Stimulated activated CD8-positive, alpha-beta memory T cell treated with anti-CD3 and anti-CD28 coated beads, Interleukin-7, amount 100 ng/mL, for 1 hour (primary cell): ENCODE measurements at places on chromosomes 3 and 15.

GRCh38 chr3:117880638-117881037 is 1154.0 kb downstream of the IGSF11 start:
- no peak for DNase-seq

DNA sequence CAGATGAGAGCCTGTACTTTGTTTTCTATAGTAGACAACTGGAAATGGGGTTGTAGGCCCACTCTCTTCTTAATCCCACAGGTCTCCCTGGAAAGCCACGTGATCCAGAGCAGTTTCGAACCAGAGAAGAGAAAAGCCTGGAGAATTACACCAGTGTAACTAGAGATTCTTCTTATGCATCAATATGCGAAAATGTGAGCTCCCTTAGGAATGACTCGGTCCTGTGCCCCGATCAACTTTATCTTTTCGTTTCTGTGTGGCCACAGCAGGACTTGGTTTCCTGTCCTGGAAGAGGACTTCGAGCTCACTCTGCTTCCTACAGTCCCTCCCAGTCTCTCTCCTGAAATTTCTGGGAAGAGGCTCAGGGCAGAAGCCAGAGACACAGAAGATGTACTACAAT is 73.8 kb upstream of the TPM1 start:
- no peak for DNase-seq

DNA sequence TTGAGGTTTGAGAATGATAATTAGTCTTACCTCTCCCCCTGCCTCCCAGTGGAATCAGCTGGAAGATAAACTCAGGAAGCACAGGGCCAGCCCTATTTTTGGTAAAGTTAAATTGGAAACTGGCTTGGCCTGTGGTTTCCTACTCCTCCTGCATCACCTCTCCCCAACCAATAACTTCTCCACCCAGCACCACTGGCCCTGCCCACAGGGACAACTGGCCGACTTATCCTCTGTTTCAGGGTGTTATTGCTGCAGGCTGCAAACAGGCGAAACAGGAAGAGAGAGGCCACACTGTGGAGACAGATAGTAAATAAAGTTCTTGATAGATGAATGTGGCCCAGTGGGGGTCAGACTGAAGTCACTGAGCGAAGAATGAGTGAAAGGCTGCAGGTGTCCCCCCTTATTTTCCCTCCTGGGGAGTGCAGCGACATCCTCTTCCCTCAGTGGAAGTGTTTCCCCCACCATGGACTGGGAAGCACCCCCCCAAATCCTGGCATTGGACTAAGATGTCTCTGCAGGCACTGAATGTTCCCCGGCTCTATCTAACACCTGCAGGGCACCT is 47.1 kb downstream of the PDIA5 start:
- no peak for DNase-seq

DNA sequence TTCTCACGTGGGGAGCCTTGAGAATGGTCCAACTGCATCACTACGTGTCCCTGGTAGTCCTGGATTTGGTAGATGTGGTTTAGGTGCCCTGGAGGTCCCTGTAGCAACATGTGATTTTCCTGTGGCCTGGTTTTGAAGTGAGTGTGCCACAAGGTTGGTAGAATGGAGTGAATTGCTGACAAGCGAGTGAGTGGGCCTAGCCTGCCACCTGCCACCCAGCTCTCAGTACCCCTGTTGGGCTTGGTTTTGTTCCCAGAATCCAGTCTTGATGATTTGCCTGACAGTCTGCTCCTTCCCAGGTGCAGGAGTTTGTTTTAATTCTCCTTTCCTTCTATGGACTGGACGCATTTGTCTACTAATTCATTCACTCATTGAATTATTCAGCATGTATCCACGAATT is 19.4 kb downstream of the RPLP1 start:
- DNase-seq, result no peak

DNA sequence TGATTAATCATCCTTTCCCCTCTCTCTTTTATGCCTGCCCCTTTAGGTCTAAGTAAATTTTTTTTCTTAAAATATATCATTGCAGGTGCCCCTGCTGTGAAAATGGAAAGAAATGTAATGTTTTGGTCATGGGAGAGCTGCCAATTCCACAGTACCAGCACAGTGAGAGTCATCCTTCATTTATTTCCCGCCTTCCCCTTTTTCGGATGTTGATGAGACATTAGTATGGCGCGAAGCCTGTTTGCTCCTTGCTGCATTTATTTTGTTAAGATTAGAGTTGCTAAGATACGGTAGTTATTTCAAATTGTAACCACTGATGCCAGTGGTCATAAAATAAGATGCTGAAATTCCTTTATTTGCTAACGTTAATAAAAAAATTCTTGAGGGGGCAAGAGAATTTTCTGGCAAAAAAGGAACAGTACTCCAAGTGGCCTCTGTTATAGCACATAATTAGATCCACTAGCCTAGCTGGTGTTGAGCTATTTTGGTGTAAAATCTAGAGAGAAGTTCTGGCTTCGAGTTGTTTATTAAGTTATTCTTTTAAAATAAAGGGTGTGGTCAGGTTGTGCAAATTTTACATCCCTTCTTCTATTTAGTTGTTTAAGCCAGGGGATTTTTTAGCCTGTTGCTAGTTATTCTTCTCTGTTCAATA is 62.8 kb downstream of the MDFIC2 start:
- no peak for DNase-seq

- DNase-seq, result no peak
These were observed 78.8 kb upstream of the THBS1 start for GRCh38 chr15:39502082-39502447.

- no peak for DNase-seq
These were observed 30.1 kb downstream of the TUSC7 start for GRCh38 chr3:116739678-116740077.

DNA sequence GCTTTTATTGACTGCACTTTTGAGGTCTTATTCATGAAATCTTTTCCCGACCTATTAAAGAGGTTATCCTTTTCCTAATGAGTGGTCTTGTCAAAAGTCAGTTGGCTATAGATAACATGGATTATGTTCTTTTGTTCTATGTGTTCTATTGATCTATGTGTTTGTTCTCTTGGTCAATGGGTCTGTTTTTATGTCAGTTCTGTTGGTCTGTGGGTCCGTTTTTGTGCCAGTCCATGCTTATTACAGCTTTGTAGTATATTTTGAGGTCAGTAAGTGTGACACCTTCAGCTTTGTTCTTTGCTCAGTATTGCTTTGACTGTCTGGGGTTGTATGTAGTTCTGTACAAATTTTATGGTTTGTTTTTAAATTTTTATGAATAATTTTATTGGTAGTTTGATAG is 7.8 kb downstream of the TFG start:
- no peak for DNase-seq

GRCh38 chr3:136197159-136197793 is 1.1 kb upstream of the MSL2 start:
- no peak for DNase-seq

- no peak for DNase-seq
These were observed 13.0 kb upstream of the MANF start for GRCh38 chr3:51371943-51372557.

- DNase-seq, result no peak
These were observed 396.0 kb downstream of the FHIT start for GRCh38 chr3:60855250-60855649.
